Activated T-helper 2 cell treated with anti-CD3 and anti-CD28 coated beads, Interferon-gamma antibody, Interleukin-2, Interleukin-4, amounts not matched to agents 10 μg/mL and 5 μg/mL and 100 μg/mL, durations not matched to agents 14 hours and 24 hours and 36 hours (primary cell): ENCODE measurements at places on chromosomes 1 and 21. TPM values are rescaled to one million over a fixed set of nuclear protein-coding genes. Genes with fewer than 3 reads are reported as not detected.

The FCRL3 gene
- 0.16 TPM in 1 of 2 replicates, not detected in the other for total RNA-seq

The CHIA gene
- total RNA-seq = not detected in 2 replicates

The PFDN2 gene
- total RNA-seq = 138 and 139 TPM in 2 replicates

The KRTAP11-1 gene
- not detected in 2 replicates for total RNA-seq

The CLDN17 gene
- not detected in 2 replicates for total RNA-seq

The RPL22 gene
- total RNA-seq = 473 and 533 TPM in 2 replicates

The AMY2A gene
- not detected in 2 replicates for total RNA-seq

The KIF26B gene
- 0.28 and 0.37 TPM in 2 replicates for total RNA-seq

The S100A7 gene
- total RNA-seq = not detected in 2 replicates

The DAB1 gene
- total RNA-seq = not detected in 2 replicates

The TOR1AIP2 gene
- 55.6 and 55.7 TPM in 2 replicates for total RNA-seq

The NOS1AP gene
- total RNA-seq = not detected in 2 replicates

The RHOU gene
- total RNA-seq = 0.18 and 0.28 TPM in 2 replicates

The TTC24 gene
- total RNA-seq = 3.8 and 4.5 TPM in 2 replicates

The OVAAL gene
- total RNA-seq = not detected in 2 replicates

The ZNF362 gene
- 21.3 and 22.2 TPM in 2 replicates for total RNA-seq

The RGS5 gene
- 2.3 and 2.8 TPM in 2 replicates for total RNA-seq

The CD5L gene
- total RNA-seq = not detected in 2 replicates

The LRRC8C gene
- 56.1 and 56.5 TPM in 2 replicates for total RNA-seq

The KRTAP12-4 gene
- total RNA-seq = not detected in 2 replicates

The AMY1B gene
- not detected in 2 replicates for total RNA-seq

The GBP3 gene
- 6.4 and 7.5 TPM in 2 replicates for total RNA-seq

The PCAT6 gene
- 1.6 TPM in 2 replicates for total RNA-seq

The RGS4 gene
- not detected in 2 replicates for total RNA-seq

The KISS1 gene
- total RNA-seq = not detected in 2 replicates

The FCER1G gene
- total RNA-seq = 0.60 and 0.71 TPM in 2 replicates

The SPATA17 gene
- total RNA-seq = not detected in 2 replicates

The CITED4 gene
- total RNA-seq = 3.6 and 4.2 TPM in 2 replicates

The LCE3D gene
- total RNA-seq = not detected in 2 replicates

The GNAT2 gene
- total RNA-seq = 0.18 TPM in 1 of 2 replicates, not detected in the other

The FCRL1 gene
- not detected in 2 replicates for total RNA-seq

The HEYL gene
- total RNA-seq = 0.73 and 0.74 TPM in 2 replicates

The GSTM1 gene
- total RNA-seq = 112 and 113 TPM in 2 replicates

The LRRC71 gene
- not detected in 2 replicates for total RNA-seq

The PDPN gene
- total RNA-seq = not detected in 2 replicates

The LORICRIN gene
- total RNA-seq = not detected in 2 replicates

The FOXO6 gene
- total RNA-seq = 0.11 and 0.16 TPM in 2 replicates
